A549 treated with CpdA at 1 μM for 4 hours (cell line): ENCODE measurements at places on chromosomes 12 and 14. TPM values are rescaled to one million over a fixed set of nuclear protein-coding genes. Genes with fewer than 3 reads are reported as not detected.

Gene CTSG
- not detected in 5 replicates for total RNA-seq

Gene OR4E2
- not detected in 5 replicates for total RNA-seq

Gene VWF
- total RNA-seq = 0.09 to 0.48 TPM (median 0.15 TPM) in 5 replicates

Gene CLEC6A
- not detected in 5 replicates for total RNA-seq

Gene INHBC
- 0.03 to 0.07 TPM in 2 of 5 replicates, not detected in the others for total RNA-seq

Gene KLRC2
- 1.0 to 2.2 TPM (median 1.4 TPM) in 5 replicates for total RNA-seq

Gene SSTR1
- total RNA-seq = not detected in 5 replicates

Gene FOXA1
- 9.4 to 11.9 TPM (median 11.3 TPM) in 5 replicates for total RNA-seq
